ENCODE measurements at places on chromosomes 4 and X.

DNA sequence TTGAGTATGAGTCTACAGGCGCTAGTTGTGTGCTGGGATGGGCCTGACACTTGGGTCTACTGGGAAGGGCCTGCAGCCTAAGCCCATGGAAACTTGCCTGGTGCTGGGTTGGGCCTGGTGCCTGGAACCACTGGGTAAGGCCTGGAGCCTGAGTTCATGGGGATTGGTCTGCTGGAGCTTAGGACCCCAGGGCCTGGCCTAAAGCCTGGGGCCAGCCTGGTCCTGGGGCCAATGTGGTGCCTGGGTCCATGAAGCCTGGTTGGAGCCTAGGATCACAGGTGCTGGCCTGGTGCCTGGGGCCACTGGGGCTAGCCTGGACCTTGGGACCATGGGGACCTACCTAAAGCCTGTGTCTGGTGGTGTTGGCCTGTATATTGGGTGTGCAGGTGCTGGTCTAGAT lies 270.3 kb upstream of the GRIA3 start:
- no peaks in the 10 kb centered on the region for H3K36me3 ChIP-seq
- no peaks in the 10 kb centered on the region for H3K27me3 ChIP-seq
- no peak overlapping the region for H3K4me3 ChIP-seq
- no peak overlapping the region for H3K27ac ChIP-seq

DNA sequence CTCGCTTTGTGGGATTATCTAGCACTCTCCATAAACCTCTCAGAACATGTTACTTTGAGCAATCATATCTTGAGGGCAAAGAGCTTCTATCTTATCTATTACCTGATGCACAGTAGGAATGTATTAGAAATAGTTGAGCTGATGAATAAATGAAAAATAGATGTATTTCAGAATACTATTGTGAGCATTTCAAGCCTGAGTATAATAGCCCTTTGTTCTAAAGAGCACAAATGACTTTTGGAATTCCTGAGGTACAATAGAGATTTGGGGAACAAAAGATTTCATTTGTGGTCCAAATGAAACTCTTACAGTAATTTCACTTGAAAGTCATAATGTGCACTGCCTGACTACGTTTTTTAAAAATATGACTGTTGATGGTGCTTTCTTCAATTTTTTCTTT lies 159.5 kb downstream of the UGT8 start:
- H3K4me3 ChIP-seq, result no peak overlapping the region
- no peaks in the 10 kb centered on the region for H3K4me1 ChIP-seq
- no peak for DNase-seq
- no peaks in the 10 kb centered on the region for H3K36me3 ChIP-seq
- H3K27me3 ChIP-seq, result no peaks in the 10 kb centered on the region

DNA sequence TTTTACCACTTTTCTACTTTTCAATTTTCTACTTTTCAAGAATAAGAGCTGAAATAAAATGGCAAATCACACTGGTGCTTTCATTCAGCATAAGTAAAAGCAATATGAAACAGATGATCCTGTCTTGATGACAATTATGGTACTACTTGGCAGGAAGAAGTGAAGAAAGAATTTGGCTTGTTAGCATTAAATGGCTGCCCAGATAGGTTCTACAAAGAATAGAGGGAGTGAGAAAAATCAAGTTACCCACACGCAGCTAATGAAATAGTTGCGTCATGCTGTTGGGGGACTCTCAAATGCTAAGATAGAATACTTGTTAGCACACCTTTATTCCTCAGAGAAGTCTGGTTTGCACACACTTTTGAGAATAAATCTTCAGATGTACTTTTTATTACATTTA lies 12.5 kb upstream of the LCORL start:
- H3K4me1 ChIP-seq, result no peaks in the 10 kb centered on the region
- H3K27ac ChIP-seq, result no peak overlapping the region
- H3K36me3 ChIP-seq, result no peaks in the 10 kb centered on the region
- no peak overlapping the region for H3K4me3 ChIP-seq

GRCh38 chrX:77396781-77397180 lies 50.4 kb upstream of the FGF16 start:
- H3K27me3 ChIP-seq, result no peaks in the 10 kb centered on the region
- H3K4me1 ChIP-seq, result no peaks in the 10 kb centered on the region
- H3K27ac ChIP-seq, result no peak overlapping the region

GRCh38 chrX:131861088-131861787 lies 161.9 kb upstream of the STK26 start:
- H3K4me1 ChIP-seq, result no peaks in the 10 kb centered on the region
- no peak overlapping the region for H3K4me3 ChIP-seq
- no peaks in the 10 kb centered on the region for H3K27me3 ChIP-seq
- no peaks in the 10 kb centered on the region for H3K36me3 ChIP-seq

- H3K4me1 ChIP-seq, result no peaks in the 10 kb centered on the region
- H3K4me3 ChIP-seq, result no peak overlapping the region
- H3K27ac ChIP-seq, result peak overlapping the region; percentile 70
- H3K36me3 ChIP-seq, result no peaks in the 10 kb centered on the region
- no peaks in the 10 kb centered on the region for H3K27me3 ChIP-seq
- DNase-seq, result no peak
These were observed 120.1 kb downstream of the SYNPO2 start for GRCh38 chr4:119008761-119009160.

GRCh38 chr4:73376251-73376650 lies 27.8 kb upstream of the ALB start:
- no peak for DNase-seq
- no peaks in the 10 kb centered on the region for H3K4me1 ChIP-seq
- H3K4me3 ChIP-seq, result no peak overlapping the region
- H3K27me3 ChIP-seq, result no peaks in the 10 kb centered on the region

GRCh38 chr4:100312615-100313350 lies 122.5 kb upstream of the DDIT4L start:
- H3K36me3 ChIP-seq, result no peaks in the 10 kb centered on the region
- no peak overlapping the region for H3K27ac ChIP-seq
- no peak overlapping the region for H3K4me3 ChIP-seq

DNA sequence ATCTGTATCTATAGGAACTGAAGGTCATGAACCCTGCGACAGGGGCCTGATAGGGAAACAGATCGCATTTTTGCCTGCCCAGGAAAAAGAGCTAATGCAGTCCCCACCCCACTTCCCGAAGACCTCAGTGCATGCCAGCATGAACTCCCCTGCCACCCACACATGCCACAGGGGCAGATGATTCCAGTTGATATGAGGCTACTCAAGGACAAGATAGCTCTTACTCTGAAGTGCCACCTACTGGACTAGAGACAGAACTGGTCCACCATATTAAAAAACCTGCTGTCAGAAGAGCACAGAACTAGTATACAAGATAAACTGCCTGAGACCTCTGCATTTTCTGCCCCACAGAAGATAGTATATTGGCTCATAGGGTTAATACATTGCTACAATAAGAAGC lies 68.0 kb downstream of the YIPF7 start:
- no peaks in the 10 kb centered on the region for H3K4me1 ChIP-seq
- no peaks in the 10 kb centered on the region for H3K27me3 ChIP-seq
- H3K36me3 ChIP-seq, result no peaks in the 10 kb centered on the region
- DNase-seq, result no peak
- no peak overlapping the region for H3K27ac ChIP-seq

DNA sequence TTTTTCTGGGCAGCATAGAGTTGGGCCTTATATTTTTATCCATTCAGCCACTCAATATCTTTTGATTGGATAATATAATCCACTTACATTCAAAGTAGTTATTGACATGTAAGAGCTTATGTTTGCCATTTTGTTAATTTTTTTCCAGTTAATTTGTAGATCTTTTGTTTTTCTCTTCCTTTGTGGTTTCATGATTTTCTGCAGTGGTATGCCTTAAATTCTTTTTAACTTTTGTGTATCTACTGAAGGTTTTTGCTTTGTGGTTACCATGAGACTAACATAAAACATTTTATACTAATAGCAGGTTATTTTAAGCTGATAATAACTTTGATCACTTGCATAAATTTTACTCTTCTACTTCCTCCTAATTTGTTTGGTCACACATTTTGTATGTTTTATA lies 140.8 kb upstream of the GATB start:
- H3K27me3 ChIP-seq, result no peaks in the 10 kb centered on the region
- DNase-seq, result no peak
- no peak overlapping the region for H3K27ac ChIP-seq

DNA sequence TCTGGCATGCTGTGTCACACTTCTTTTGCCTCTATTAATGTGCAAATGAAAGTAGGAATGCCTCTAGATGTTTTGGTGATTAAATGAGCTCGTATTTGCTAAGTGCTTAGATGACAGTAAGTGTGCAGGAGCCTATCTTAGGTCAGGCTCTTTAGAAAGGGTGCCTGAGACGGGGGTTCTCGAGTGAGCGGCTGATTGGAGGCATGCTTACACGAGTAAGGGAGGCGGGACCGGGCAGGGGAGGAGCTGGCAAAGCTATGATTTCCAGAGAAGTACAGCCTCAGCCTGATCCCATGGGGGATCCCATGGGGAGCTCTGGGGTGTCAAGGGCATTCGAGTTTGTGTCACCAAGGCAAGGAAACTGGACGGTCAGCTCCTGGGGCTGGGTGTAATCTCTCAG lies 44.8 kb downstream of the CLDN34 start:
- H3K36me3 ChIP-seq, result no peaks in the 10 kb centered on the region
- H3K4me1 ChIP-seq, result peaks cover 3% of the 10 kb centered on the region
- DNase-seq, result no peak
- H3K27me3 ChIP-seq, result no peaks in the 10 kb centered on the region
- no peak overlapping the region for H3K4me3 ChIP-seq

DNA sequence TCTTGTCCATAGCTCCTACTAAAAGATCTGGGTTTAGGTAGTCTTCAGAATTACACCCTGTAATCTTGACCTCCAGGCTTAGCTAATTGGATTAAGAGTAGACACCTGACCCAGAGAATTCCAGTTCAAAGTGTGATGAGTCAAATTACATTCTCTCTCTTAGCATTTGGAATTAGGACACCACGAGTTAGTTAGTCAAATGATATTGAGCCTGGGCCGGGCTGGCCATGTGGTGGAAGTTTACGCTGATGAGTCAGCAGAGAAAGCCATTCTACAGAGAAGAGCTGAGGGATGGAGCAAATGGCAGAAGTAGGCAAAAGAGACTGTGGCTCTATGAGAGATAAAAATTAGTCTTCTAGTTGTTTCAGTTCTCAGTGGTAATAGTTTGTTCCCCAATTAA lies 31.1 kb downstream of the CEP44 start:
- no peaks in the 10 kb centered on the region for H3K4me1 ChIP-seq
- no peaks in the 10 kb centered on the region for H3K36me3 ChIP-seq
- H3K27me3 ChIP-seq, result no peaks in the 10 kb centered on the region
- no peak for DNase-seq
- no peak overlapping the region for H3K4me3 ChIP-seq
- H3K27ac ChIP-seq, result no peak overlapping the region

- DNase-seq, result no peak
- peaks cover 3% of the 10 kb centered on the region for H3K4me1 ChIP-seq
- no peaks in the 10 kb centered on the region for H3K36me3 ChIP-seq
- no peak overlapping the region for H3K4me3 ChIP-seq
- H3K27me3 ChIP-seq, result no peaks in the 10 kb centered on the region
These were observed 172.0 kb upstream of the NOCT start for GRCh38 chr4:138843616-138844015.

DNA sequence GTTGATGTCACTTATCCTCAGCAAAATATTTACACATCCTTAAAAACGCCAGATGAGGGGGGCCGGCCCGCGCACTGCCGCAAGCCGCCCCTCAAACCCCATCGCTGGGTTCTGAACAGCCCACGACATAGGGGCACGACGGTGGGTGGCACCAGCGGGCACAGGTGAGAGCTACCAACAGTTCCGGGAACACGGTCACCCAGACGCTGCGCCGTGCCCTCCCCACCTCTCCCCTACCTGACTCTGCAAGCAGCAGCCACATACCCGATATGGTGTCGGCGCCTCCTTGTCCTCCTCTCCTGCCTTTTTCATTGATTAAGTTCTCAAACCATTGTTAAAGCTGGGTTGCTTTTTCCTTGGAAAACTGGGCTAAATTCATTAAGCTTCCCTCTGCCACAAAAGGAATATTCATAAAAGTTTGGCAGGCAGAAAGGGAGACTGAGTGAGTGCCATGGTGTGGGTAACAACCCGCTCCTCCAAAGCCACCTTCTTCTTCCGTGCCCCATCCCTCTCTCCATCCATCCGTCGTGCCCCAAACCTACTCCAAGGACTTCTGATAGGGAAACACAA lies 1.4 kb downstream of the RAI2 start:
- DNase-seq, result peak; percentile 15
- no peaks in the 10 kb centered on the region for H3K4me1 ChIP-seq
- no peaks in the 10 kb centered on the region for H3K36me3 ChIP-seq
- peak overlapping the region; percentile 4 for H3K4me3 ChIP-seq
